ENCODE measurements at places on chromosomes 1 and 21.
A peak's percentile ranks its signal among the peaks of the same experiment; 100 is the strongest.

- no peak for DNase-seq
These were observed 6.6 kb downstream of the SELE start for GRCh38 chr1:169727307-169727706.

DNA sequence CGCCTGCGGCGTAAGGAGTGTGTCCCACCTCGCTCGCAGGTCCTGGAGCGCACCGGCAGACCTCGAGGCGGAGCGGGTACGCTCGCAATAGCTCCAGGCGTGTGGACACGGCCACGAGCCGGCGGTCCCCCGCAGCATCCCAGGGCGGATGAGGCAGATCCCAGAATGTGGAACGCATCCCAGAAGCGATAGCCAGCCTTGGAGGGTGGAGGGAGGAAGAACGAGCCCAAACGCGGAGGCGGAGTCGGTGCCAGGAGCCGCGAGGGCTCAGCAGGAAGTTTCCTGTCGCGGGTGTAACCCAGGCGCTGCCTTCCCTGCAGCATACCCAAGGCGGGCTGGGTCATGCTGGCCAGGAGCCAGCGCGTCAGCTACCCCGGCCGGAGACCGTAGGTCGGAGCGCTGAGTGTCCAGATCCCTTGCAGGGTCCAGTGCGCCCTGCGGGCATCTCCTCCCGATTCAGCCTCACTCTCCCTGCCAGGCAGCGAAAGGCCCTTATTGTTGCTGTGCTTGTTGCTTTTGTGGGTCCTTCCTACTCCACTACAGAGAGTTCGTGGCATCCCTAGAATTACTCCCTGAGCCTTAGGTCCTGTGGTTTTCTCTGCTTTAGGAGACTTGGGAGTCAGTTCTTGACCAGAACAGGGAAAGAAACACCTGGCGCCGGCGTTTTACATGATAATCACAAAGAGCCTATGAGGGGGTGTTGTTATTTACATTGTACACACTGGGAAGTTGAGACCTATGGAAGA lies 27.7 kb downstream of the STYXL2 start:
- DNase-seq: peak; percentile 60

GRCh38 chr1:44489481-44489880 lies 84.4 kb downstream of the RNF220 start:
- DNase-seq: no peak

DNA sequence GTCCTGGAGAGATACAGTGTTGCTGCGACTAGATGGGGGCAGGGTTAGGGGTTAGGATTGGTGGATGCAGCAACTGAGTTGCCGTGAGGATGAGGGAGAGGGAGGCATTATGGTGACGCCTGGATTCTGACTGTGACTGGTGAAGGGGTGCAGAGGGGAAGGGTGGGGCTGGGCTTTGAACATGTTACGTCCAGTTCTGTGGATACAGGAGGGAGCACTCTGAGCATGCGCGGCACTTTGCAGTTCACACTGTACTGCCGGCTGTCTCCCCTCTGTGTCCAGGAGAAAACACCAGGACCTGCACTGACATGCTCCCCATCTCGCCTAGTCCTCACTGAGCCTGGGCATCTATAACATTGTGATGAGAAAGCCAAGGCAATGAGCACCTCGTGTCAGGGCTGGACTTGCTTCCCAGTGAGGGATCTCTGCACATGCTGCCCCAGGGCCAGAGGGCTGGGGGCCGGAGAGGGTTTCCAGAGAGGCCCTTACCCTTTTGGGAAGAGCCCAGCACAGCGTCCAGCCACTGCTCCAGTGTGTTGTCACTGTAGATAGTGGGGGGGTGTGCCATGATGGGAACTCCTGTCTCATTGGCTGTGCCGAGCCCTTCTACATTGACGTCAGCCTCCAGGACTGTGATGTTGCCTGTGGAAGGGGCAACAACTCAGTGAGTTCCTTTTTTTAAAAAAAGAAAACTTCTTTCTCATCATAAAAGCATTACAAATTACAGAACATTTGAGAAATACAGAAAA lies 7.6 kb downstream of the FAM151A start:
- no peak for DNase-seq

DNA sequence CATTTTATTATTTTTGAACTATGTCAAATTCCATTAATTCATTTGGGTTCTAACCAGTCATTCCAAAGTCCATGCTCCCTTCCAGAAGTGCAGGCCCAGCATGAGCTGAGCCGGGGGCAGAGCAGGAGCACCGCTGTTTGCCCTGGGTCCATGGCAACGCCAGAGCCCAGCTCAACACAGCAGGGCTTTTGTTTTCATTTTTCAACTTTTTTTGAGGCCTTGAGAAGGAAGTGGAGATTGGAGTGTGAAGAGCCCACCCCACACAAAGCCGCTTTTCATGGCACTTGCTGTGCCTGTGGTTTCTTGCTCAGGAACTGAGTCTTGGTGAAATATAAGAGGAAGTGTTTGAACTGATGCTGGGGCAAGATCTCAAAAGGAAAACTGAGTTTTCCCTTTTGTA lies 13.2 kb upstream of the PRMT2 start:
- peak; percentile 47 for DNase-seq

DNA sequence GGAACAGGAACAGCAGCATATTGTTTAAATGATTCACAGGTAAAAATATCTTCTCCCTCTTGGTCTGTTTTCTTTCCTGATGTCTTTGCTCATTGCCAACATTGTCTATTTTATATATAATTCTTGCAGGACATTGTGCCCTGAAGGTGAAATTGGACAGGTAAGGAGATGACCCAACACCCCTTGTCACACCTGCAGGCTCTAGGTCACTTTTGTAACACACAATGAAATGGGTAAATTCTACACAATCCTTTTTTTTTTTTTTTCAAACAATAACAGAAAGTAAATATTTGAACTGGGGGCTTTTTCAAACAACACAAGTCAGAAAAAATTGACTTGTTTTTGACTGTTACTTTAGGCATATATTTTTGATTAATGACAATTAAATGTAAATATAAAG lies 62.9 kb upstream of the ERG start:
- DNase-seq: no peak

DNA sequence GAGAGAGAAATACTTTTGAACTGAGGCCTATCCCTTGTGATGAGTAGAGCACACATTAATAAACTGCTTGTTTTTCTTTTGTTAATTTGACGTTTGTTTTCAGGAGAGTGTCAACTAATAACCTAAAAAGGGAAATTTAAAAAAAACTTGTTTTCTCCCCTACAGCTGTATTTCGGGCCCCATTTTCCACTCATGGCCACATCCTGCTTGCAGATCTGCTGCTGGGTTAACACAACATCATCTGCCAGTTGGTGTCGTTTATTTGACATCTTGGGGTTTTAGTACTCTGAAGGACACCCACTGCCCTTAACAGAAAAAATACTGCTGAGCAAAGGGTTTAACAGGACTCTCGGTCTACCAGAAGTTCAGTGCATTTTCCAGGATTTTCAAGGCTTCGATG lies 848 bp upstream of the PYHIN1 start:
- peak; percentile 28 for DNase-seq
